ENCODE measurements at places on chromosomes 7 and 10. TPM values are rescaled to one million over a fixed set of nuclear protein-coding genes. Genes with fewer than 3 reads are reported as not detected.

The SEMA3A gene
- 0.92 TPM for total RNA-seq

GRCh38 chr7:149732611-149733010 lies 40.8 kb downstream of the ZNF467 start:
- no peak for DNase-seq

DNA sequence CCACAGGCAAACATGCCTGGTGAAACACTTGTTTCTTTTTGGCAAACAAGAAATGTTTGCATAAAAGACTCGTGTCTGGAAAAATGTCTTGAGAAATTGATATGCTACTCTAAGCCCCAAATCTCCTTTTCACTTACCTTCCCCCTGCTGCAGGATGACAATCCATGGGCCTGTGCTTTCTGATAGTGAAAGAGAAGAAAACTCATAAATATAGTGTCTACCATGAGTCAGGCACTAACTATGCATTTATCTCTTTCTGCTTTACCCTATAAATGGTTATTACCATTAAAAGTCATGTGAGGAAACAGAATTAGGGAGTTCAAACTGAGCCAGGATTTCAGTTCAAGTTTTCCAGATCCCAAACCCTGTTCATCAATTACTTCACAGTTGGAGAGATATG lies 6.6 kb upstream of the TARP start:
- DNase-seq = no peak

- no peak for DNase-seq
These were observed 25.9 kb downstream of the TBXAS1 start for GRCh38 chr7:139854803-139855497.

DNA sequence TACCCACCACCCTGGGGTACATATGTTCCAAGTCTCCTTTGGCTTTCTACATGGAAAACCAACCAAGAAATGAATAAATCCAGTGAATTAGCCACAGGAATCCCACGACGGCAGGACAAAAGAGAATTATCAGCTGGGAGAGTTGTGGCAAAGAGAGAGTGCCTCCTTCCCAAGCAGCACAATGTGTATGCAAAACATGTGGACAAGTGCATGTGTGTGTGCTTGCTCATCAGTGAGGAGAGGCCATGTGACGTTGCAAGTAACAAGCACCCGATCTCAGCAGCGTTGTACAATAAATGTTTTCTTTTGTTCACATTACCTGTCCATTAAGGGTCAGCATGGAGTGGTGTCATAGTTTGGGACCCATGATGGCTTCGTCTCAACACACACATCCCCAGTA lies 50.0 kb upstream of the EMX2 start:
- DNase-seq = no peak

- DNase-seq = no peak
These were observed 70.2 kb downstream of the PDIA4 start for GRCh38 chr7:148958061-148958460.

Measured in pulmonary artery endothelial cell (primary cell).